ENCODE measurements at places on chromosomes 6 and 20.
A peak's percentile ranks its signal among the peaks of the same experiment; 100 is the strongest.

- DNase-seq: peak; percentile 98
Observed at GRCh38 chr20:58665606-58666005, 14.5 kb downstream of the STX16 start.

DNA sequence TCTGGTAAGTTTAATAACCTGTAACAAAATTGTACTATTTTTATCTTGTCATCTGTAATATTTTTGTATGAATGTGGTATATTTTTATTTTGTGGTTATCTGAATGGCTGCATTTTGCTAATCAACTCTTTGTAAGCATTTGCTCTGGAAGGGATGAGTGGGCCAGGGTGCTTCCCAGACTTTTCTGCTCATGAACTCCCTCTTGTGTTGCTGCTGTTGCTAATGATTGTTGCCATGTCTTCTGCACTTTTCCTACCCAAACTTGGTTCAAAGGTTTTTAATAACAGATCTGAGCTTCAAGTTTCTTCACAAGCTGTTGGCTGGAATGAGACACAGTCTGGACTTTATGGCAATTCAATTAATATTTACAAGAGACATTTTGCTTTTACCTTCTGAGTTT is 1005.7 kb downstream of the HACE1 start:
- DNase-seq: no peak

- DNase-seq: no peak
Observed at GRCh38 chr20:52668626-52669025, 303.5 kb upstream of the TSHZ2 start.

GRCh38 chr20:63625771-63626423 is 1.0 kb downstream of the GMEB2 start:
- peak; percentile 71 for DNase-seq

DNA sequence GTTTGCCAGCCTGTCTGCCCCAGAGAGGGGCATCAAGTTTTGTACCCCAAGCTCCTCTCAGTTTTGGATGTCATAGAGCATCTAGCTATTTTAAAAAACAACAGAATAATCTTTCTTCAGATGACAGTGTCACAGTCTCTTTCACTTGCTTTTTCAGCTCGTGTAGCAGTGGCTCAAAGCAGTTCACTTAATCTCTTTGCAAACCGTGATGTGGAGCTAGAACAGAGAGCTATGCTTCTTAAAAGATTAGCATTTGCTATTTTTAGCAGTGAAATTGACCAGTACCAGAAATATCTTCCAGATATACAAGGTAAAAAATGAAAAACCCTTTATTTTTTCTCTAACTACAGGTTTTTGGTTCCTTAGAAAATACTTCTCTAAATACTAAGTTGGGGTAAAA is 37.3 kb downstream of the PGM3 start:
- DNase-seq: no peak

GRCh38 chr20:19560881-19561480 is 197.1 kb upstream of the RIN2 start:
- no peak for DNase-seq

- no peak for DNase-seq
Observed at GRCh38 chr6:104509355-104509754, 350.4 kb downstream of the HACE1 start.

DNA sequence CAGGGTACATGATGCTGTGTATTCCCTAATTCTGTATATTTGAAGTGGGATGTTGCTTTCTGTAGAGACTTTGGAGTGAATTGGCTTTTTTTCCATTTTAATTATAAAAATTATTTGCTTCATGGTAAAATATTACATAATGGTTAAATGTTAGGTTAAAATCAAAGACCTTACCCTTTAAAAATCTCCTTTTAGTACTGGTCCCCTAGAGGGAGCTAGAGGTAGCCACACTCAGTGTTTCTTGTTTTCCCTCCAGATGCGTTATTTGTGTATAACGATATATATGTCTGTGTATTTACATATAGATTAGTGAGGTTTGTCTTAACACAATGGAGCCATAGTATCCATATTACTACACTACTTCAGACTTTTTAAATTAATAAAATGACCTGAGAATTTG is 146.7 kb downstream of the PLCB4 start:
- DNase-seq: peak; percentile 3

Data from trophoblast cell (in vitro differentiated cells and primary cell).